ENCODE measurements at places on chromosomes 13 and 19.

DNA sequence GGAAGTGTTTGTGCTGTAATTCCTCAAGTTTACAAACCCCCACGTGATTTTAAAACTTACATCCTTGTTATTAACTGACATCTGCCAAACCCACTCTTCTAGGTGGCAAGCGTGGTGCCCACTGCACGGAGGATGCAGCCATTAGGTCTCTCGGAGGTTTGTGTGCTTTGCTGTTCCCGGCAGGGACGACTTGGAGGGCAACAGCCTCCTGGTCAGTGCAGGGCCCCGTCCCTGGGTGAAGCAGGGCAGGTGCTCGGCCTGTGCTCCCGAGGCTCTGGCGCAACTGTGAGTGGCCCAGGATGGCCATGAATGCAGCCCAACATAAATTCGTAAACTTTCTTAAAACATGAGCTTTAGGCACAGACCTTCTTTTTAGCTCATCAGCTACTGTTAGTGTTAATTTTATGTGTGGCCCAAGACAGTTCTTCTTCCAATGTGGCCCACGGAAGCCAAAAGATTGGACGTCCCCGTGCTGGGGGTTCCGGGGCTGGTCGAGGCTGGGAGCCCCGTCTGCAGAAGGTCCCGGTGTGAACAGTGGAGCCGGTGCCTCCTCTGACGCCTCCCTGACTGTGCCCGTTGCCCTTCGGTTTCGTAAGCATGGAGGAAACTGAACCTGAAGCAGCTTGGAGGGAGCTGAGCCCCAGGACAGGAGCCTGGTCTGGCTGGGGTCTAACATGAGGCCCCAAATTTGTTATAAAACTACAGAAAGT, 11.9 kb downstream of the GAS6 start:
- DNase-seq: no peak

GRCh38 chr19:1849886-1850398, 1.7 kb upstream of the REXO1 start:
- DNase-seq: no peak

GRCh38 chr13:34207334-34207733, 389.4 kb downstream of the RFC3 start:
- no peak for DNase-seq

- no peak for DNase-seq
Measured at GRCh38 chr19:2221918-2222317, 14.2 kb downstream of the PLEKHJ1 start.

GRCh38 chr13:20305587-20305986, 73.5 kb upstream of the GJB6 start:
- DNase-seq: no peak

- no peak for DNase-seq
Measured at GRCh38 chr19:1445185-1445931, 4.6 kb upstream of the APC2 start.

DNA sequence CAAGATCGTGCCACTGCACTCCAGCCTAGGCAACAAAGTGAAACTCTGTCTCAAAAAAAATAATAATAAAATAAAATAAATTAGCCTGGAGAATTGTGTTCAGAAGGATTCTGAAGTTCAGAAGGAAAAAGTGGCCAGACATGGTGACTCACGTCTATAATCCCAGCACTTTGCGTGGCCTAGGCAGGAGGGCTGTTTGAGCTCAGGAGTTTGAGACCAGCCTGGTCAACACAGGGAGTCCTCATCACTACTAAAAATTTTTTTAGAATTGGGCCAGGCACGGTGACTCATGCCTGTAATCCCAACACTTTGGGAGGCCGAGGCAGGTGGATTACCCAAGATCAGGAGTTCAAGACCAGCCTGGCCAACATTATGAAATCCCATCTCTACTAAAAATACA, 6.0 kb downstream of the RDH8 start:
- DNase-seq: no peak

DNA sequence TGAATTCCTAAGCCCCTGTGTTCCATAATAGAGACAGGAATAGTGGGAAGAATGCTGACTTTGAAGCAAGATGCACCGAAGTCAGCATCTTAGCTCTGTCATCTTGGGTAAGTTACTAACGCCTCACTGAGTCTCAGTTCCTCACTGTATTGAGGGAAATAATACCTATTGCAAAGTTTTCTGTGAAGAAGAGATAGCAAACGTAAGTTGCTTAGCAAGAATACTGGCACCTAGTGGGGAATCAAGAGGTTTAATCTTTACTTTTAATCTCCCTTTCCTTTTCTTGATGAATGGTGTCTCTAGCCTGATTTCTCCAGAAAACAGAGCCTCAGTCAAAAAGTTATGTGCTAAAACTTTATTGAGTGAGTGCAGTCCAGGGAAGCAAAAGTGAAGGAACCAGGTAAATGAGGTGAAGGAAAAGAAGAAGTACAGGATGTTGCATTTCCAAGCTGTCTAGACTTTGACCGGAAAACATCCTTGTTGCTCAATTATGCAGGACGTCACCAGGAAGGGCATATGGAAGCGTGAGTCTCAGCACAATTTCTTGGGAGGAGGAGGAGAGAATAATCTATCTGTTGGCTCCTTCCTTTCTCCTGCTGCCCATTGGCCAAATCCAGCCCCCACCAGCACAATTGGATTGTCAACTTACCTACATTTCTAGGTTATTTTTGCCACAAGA, 210.0 kb downstream of the B3GLCT start:
- DNase-seq: no peak

GRCh38 chr19:6412447-6413091, 12.0 kb downstream of the KHSRP start:
- DNase-seq: no peak

DNA sequence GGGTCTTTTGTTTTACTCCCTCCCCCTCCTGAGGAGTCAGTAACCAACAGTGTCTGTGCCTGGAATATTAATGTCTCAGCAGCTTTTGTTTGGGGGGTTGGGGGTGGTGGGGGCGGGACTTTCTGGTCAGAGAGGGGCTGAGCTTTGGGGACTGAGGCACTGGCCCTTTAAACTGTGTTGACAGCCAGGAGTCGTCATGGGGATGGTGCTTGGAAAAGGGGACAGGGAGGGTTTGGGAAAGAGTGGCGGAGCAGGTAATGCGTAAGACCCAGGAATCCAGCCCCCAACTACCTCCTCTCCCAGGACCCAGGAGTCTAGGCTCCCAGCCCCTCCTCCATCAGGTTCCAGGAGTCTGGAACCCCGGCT, 5.2 kb downstream of the CADM4 start:
- no peak for DNase-seq

GRCh38 chr13:104327211-104327610, 1261.0 kb upstream of the SLC10A2 start:
- DNase-seq: no peak

GRCh38 chr13:93420887-93421286, 194.3 kb downstream of the GPC6 start:
- DNase-seq: no peak

DNA sequence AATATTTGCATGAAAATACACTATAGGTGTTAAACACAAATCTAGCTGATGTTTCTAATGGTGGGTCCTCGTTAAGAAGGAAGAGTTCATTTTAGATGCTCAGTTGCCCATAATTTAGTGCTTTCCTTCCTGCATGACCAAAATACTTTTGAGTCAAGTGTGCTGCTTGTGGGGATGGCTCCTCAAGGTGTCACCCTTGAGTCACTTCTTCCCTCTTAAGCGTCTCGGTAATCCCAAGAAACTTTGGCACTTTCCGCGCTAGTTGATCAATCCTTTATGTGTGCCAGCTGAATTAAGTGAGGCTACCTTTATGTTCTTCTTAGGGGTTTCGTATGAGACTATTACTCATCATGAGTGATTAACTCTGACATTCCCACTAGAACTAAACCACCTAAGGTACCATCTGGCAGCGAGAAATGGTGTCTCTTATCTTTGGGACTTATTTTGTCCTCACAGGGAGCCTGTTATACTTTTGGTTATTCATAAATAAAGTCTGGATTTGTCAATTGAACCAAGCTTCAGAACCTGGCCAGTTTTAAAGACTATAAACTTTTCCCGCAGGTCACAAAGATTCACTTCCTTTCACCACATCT, 106.8 kb downstream of the NHLRC3 start:
- no peak for DNase-seq

- no peak for DNase-seq
Measured at GRCh38 chr13:24075137-24075975, 85.2 kb upstream of the SPATA13 start.

GRCh38 chr19:1113030-1113985, 9.5 kb downstream of the GPX4 start:
- peak; percentile 76 for DNase-seq

DNA sequence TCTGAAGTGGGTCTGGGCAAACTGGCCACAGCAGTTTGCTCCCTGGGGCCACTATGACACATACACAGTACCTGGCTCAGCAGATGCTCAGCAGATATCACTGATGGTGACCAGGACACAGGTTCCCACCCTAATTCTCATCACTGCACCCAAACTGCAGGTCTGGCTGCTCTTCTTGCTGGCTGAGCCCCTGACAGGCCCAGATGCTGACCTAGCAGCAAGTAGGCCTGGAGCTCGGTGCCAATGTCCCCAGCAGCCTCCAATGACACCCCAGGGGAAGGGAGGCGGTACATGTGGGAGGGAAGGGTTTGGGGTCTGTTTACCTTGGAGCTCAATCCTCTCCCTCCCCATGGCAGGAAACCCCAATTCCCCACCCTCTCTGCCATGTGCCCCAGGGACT, 5.1 kb downstream of the UBE2S start:
- DNase-seq: no peak

GRCh38 chr13:99740251-99740979, 231.2 kb downstream of the ZIC5 start:
- no peak for DNase-seq

- DNase-seq: no peak
Measured at GRCh38 chr19:36215276-36216123, 594 bp downstream of the ZNF146 start.

- DNase-seq: no peak
Measured at GRCh38 chr13:64347664-64348063, 2882.5 kb downstream of the PCDH9 start.

DNA sequence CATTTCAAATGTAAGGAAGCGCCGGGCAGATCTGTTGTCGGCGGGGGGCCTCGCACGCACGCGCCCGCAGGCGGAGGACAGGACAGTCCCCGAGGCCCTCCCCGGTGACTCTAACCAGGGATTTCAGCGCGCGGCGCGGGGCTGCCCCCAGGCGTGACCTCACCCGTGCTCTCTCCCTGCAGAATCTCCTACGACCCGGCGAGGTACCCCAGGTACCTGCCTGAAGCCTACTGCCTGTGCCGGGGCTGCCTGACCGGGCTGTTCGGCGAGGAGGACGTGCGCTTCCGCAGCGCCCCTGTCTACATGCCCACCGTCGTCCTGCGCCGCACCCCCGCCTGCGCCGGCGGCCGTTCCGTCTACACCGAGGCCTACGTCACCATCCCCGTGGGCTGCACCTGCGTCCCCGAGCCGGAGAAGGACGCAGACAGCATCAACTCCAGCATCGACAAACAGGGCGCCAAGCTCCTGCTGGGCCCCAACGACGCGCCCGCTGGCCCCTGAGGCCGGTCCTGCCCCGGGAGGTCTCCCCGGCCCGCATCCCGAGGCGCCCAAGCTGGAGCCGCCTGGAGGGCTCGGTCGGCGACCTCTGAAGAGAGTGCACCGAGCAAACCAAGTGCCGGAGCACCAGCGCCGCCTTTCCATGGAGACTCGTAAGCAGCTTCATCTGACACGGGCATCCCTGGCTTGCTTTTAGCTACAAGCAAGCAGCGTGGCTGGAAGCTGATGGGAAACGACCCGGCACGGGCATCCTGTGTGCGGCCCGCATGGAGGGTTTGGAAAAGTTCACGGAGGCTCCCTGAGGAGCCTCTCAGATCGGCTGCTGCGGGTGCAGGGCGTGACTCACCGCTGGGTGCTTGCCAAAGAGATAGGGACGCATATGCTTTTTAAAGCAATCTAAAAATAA, 18.2 kb downstream of the IL17D start:
- no peak for DNase-seq

DNA sequence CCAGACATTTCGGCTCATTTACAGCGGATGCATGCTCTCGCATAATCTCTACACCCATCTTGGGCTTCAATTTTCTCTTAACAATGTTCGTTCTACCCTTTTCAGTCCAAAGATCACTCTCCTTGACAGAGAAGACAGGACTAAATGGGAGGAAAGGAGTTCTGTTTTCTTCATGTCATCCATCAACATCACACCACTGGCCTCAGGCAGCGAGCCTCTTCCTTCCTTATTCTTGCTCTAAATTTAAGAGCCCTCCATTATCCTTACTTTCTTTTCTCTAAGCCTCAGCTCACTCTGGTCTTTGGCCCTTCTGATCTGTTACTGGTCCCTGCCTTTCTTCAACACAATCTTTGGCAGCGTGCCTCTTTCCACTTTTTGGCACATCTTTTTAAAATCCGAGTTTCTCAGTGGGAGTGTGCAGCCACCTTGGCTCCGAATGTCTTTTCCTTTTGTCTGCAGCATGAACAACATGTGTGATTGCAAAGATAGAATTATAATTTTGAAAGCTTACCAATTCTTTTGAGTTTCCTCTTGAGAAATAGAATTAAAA, 98.7 kb downstream of the FAM216B start:
- no peak for DNase-seq

DNA sequence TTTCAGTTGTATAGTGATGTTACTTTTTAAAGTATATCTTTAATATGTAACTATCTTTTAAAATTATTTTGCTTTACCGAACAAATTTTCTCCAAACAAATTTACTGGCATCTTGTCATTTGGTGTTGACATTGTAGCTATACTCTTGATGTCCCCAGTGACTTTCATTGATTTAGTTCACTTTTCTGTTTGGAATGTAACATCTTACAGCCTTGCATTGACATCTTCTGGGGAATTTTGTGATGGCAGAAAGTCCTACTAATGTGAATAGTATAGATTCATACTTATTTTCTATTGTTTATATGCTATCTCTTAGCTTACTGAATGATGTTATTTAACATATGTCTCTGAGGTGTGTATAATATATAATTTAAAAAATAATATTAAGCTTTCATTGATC, 800.9 kb upstream of the ATXN8OS start:
- DNase-seq: no peak

DNA sequence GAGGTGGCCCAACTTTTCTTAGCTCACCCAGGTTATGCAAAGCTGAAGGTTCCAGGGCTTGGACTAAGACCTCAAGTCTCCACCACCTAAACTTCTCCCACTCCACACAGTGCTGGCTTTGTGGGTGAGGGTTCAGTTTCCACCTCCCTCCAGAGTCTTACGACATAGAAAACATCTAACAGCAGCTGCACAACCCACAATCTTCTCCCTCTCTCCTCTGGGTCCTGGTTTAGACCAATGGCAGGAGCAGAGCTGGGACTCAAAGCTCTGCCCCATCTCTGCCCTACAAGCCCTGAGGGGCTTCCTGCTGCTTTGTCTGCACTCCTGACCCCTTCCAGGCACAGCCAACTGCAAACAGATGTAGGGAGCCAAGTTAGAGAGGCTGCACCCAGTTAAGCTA, 16.0 kb downstream of the IRGC start:
- no peak for DNase-seq

DNA sequence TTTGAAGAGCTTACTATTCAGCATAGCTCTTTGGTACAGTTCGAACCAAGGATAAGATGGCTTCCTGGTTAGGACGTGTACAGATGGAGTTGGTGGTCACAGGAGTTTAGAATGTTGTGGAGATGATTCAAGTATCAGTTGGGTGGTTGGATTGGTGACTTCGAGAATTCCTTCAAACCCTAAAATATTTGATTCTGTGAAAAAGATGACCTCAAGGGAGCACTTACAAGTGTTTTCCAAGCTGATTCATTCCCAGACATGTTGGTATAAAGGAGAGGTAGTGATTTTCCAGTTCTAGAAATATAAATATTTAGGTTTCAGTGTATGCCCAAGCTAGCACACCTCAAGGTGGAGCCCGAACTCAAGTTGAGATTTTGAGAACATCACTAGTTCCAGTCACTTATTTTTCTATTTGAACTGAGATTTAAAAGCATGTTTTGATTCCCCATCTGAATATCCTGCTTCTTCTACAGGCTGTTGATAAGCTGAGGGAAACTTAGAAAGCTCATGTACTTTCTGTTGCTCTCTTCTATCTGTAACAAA, 306.1 kb downstream of the DCT start:
- no peak for DNase-seq
